Dermis blood vessel endothelial cell (primary cell): ENCODE measurements at places on chromosomes 11 and 22. TPM values are rescaled to one million over a fixed set of nuclear protein-coding genes. Genes with fewer than 3 reads are reported as not detected.

FGF3 gene
- not detected in 2 replicates for total RNA-seq

OLFML1 gene
- 0.65 TPM in 1 of 2 replicates, not detected in the other for total RNA-seq

CHRNA10 gene
- total RNA-seq, result 0.85 and 0.93 TPM in 2 replicates

CDC45 gene
- total RNA-seq, result 12.4 and 35.3 TPM in 2 replicates

PRR14L gene
- total RNA-seq, result 23.0 and 32.2 TPM in 2 replicates

ENDOD1 gene
- 61.1 and 74.7 TPM in 2 replicates for total RNA-seq

CARD18 gene
- total RNA-seq, result not detected in 2 replicates

NNMT gene
- total RNA-seq, result 182 and 330 TPM in 2 replicates

CALCB gene
- not detected in 2 replicates for total RNA-seq

ALG9 gene
- total RNA-seq, result 28.7 and 31.8 TPM in 2 replicates

KDM4D gene
- 0.17 and 0.65 TPM in 2 replicates for total RNA-seq

CHRM4 gene
- total RNA-seq, result 0.09 and 0.17 TPM in 2 replicates

SLC6A5 gene
- not detected in 2 replicates for total RNA-seq

P2RX6 gene
- under 0.01 TPM in 1 of 2 replicates, not detected in the other for total RNA-seq

SELENOM gene
- total RNA-seq, result 18.7 and 33.7 TPM in 2 replicates

TMEM179B gene
- 29.0 and 41.7 TPM in 2 replicates for total RNA-seq

BIK gene
- 1.7 and 1.9 TPM in 2 replicates for total RNA-seq

MS4A4A gene
- total RNA-seq, result not detected in 2 replicates

RASSF10 gene
- 1.4 and 5.1 TPM in 2 replicates for total RNA-seq

HPX gene
- total RNA-seq, result 0.19 and 0.51 TPM in 2 replicates

APOBEC3C gene
- 0.68 and 3.9 TPM in 2 replicates for total RNA-seq

GAS2L1 gene
- 24.7 and 44.4 TPM in 2 replicates for total RNA-seq

FJX1 gene
- 44.5 and 52.1 TPM in 2 replicates for total RNA-seq

H19 gene
- 9.7 and 66.4 TPM in 2 replicates for total RNA-seq

C11orf42 gene
- not detected in 2 replicates for total RNA-seq

ZC3H12C gene
- total RNA-seq, result 21.0 and 25.4 TPM in 2 replicates

PDE3B gene
- total RNA-seq, result 0.17 and 0.23 TPM in 2 replicates

OMP gene
- total RNA-seq, result 0.47 TPM in 1 of 2 replicates, not detected in the other

OR6T1 gene
- not detected in 2 replicates for total RNA-seq

FAM83F gene
- under 0.01 TPM in 2 replicates for total RNA-seq

MMP27 gene
- not detected in 2 replicates for total RNA-seq

OVOL1 gene
- total RNA-seq, result not detected in 2 replicates

GTSE1 gene
- 2.7 and 15.6 TPM in 2 replicates for total RNA-seq

HBE1 gene
- total RNA-seq, result not detected in 2 replicates

CHADL gene
- 1.1 and 2.0 TPM in 2 replicates for total RNA-seq

YPEL4 gene
- total RNA-seq, result 0.05 TPM in 1 of 2 replicates, not detected in the other

DDI1 gene
- not detected in 2 replicates for total RNA-seq

DBX1 gene
- not detected in 2 replicates for total RNA-seq

GGTLC2 gene
- not detected in 2 replicates for total RNA-seq

HINFP gene
- 14.8 and 19.2 TPM in 2 replicates for total RNA-seq

SMIM38 gene
- total RNA-seq, result 0.09 and 0.17 TPM in 2 replicates

PATE4 gene
- total RNA-seq, result not detected in 2 replicates

FAT3 gene
- 0.17 and 0.37 TPM in 2 replicates for total RNA-seq

GDPD4 gene
- total RNA-seq, result not detected in 2 replicates

FAM111B gene
- total RNA-seq, result 20.6 and 37.6 TPM in 2 replicates

MIOX gene
- total RNA-seq, result not detected in 2 replicates

PLEKHA7 gene
- 4.3 and 6.4 TPM in 2 replicates for total RNA-seq

PHLDA2 gene
- 0.51 and 1.5 TPM in 2 replicates for total RNA-seq

NAALAD2 gene
- 0.33 and 0.68 TPM in 2 replicates for total RNA-seq

ANO9 gene
- total RNA-seq, result 0.42 and 10.7 TPM in 2 replicates

VSIG2 gene
- total RNA-seq, result 0.23 and 0.51 TPM in 2 replicates

ARL14EP gene
- total RNA-seq, result 22.0 and 27.6 TPM in 2 replicates

SLC22A24 gene
- total RNA-seq, result not detected in 2 replicates

OR4C3 gene
- total RNA-seq, result not detected in 2 replicates

GPR137 gene
- total RNA-seq, result 11.5 and 12.1 TPM in 2 replicates

ABTB2 gene
- total RNA-seq, result 0.23 and 0.34 TPM in 2 replicates

LGALS12 gene
- not detected in 2 replicates for total RNA-seq

ESAM gene
- 84.4 and 95.4 TPM in 2 replicates for total RNA-seq

BTBD10 gene
- 133 and 140 TPM in 2 replicates for total RNA-seq
